ENCODE measurements at places on chromosomes 1 and 21. TPM values are rescaled to one million over a fixed set of nuclear protein-coding genes. Genes with fewer than 3 reads are reported as not detected.

DNA sequence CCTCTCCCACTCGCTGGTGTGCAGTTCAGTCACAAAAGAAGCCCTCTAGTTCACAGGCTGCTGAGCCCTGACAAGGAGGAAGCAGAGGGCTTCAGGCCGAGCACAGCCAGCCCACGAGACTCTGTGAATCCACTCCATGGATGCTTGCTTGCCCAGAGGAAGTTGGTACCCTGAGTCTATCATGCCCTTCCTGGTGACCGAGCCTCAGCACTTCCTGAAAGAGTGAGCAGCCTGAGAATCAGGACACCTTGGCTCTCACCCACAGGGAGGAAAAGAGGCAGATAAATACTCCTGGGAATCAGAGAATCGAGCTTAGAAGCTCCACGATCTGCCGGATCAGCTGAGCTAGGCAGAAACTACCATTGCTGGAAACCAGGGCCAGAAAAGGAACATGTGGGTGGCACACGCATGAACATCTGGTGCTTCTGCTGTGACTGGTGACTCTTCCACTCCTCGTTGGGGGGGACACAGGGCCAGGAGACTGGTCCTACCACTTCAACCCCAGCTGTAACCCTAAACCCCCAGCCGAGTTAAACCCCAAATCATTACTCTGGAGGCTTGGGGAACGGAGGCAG is 376.3 kb upstream of the CAMK1G start:
- no peak for DNase-seq

- no peak for DNase-seq
Measured at GRCh38 chr1:247118946-247119446, 14.8 kb upstream of the ZNF669 start.

GRCh38 chr1:229199261-229200243 is 71.4 kb upstream of the RAB4A start:
- DNase-seq: peak; percentile 48

GRCh38 chr1:6460301-6461050 is 5.5 kb downstream of the TNFRSF25 start:
- DNase-seq: peak; percentile 69

- no peak for DNase-seq
Measured at GRCh38 chr1:11940260-11940921, 5.9 kb downstream of the PLOD1 start.

- DNase-seq: no peak
Measured at GRCh38 chr1:173424782-173425407, 52.2 kb upstream of the PRDX6 start.

DNA sequence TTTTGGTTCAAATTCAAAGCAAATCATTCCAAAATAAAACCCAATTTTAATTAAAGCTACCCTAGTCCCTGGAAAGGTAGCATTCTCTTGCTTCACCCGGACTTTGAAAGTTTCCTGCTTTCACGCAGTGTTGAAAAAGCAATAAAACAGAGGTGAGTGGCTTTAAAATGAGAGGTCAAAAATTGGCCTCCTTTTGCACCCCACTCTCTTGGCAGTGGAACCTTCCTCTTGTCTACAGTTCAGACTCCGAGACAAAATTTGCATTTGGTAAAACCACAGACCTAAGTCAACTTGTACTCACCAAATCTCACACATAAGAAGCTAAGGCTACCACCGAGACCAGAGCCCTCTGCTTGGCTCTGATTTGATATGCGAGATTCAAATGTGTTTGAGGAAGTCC is 252.7 kb downstream of the TTLL7 start:
- no peak for DNase-seq

The ANKRD35 gene
- 0.86 TPM for polyA plus RNA-seq

The TMEM183A gene
- 64.2 TPM for polyA plus RNA-seq

The TIE1 gene
- 8.8 TPM for polyA plus RNA-seq

The DTL gene
- 3.5 TPM for polyA plus RNA-seq
